Activated CD4-positive, alpha-beta T cell treated with anti-CD3 and anti-CD28 coated beads, Interleukin-2, amount 10 ng/mL, durations not matched to agents 24 days and 14 days (primary cell): ENCODE measurements at places on chromosomes 11 and 22.

- peak overlapping the region; percentile 86 for H3K27ac ChIP-seq
- peaks cover 5% of the 10 kb centered on the region for H3K36me3 ChIP-seq
- H3K27me3 ChIP-seq = peaks cover 52% of the 10 kb centered on the region
- peak; percentile 83 for DNase-seq
- peaks cover 17% of the 10 kb centered on the region for H3K4me1 ChIP-seq
Measured at GRCh38 chr11:122656073-122656630, 630 bp downstream of the UBASH3B start.

DNA sequence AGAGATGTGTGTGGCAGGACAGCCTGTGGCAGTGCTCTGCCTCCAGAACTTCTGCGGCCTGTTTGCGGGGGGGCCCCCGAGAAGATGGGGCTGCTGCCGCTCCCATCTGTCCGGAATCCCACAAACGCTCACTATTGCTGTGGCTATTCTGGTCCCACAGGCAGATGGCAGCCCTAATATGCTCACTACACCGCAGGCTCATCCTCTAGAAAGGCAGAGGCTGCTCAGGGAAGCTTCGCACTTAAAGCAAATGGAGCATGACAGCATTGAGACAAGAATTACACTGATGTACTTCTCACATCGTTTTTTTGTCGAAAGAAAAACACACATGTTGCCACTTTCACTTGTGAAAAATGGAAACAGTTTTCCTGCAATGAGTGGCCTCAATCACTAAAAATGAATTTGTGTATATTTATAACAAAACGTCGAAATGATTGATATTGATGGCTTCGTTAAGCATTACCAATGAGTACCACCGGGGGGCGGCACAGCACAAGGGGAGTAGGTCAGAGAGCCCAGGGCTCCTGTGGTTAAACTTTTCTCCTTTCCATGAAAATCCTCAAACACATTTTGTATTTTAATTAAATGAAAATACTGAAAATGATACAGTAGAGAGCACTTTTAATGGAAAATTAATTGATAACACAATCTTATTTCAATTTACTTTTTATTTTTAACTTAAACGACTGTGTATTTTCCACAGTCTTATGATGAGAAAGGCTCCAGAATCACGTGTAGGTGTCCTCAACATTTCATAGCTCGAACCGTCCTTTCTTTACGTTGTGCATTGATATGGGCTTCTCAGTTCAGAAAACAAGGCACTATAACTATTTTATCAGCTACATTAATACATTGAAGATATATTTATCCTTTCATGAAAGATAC is 69.1 kb downstream of the CTTN start:
- peaks cover 7% of the 10 kb centered on the region for H3K27me3 ChIP-seq
- no peak overlapping the region for H3K27ac ChIP-seq

GRCh38 chr22:32216911-32217310 is 12.0 kb upstream of the RFPL2 start:
- no peak overlapping the region for H3K4me3 ChIP-seq
- no peaks in the 10 kb centered on the region for H3K4me1 ChIP-seq
- DNase-seq = no peak
- H3K27me3 ChIP-seq = peaks cover 28% of the 10 kb centered on the region

DNA sequence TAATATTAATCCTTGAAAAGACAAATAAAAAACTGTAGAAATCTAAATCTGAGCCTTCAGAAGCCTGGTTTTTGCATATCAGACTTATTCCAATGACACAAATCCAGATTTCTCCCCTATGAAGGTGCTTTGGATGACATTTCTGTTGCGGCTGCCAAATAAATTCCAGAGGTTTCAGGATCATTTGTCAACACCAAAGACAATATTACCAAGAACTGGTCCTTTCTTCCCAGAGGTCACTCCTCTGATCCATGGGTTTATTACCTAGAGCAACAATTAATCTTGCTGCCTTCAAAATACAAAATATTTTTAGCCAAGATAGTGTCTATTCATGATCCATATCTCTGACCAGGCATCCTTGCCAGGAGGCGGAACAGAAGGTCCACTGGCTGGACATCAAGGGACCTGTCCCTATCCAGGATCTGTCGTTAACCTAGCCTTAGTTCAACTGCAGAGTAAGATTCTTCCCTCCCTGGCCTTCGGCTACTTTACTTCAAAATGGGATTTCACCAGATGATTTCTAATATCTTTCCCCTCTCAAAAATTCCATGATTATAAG is 4.9 kb downstream of the CADM1 start:
- H3K27ac ChIP-seq = no peak overlapping the region
- H3K27me3 ChIP-seq = peaks cover 23% of the 10 kb centered on the region
- DNase-seq = no peak
- no peaks in the 10 kb centered on the region for H3K36me3 ChIP-seq
- H3K4me3 ChIP-seq = no peak overlapping the region
- H3K4me1 ChIP-seq = no peaks in the 10 kb centered on the region

DNA sequence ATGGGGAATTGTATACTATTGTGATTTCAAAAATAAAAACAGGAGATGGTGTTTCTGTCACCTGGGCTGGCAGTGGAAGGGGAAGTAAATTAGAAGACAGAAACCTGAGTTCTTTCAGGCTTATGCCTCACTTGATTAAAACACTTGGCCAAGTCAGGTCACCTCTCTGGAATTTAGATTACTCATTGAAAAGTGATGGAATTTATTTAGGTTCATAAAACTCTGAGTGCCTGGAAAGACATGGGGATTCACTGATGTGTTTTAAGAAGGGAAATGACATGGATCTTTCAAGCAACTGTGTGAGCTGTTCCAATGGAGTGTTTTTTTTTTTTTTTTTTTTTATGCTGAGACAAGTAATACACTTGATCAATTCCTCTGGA is 400.1 kb downstream of the TMEM135 start:
- no peak overlapping the region for H3K27ac ChIP-seq
- DNase-seq = no peak
- no peaks in the 10 kb centered on the region for H3K36me3 ChIP-seq
- H3K4me3 ChIP-seq = no peak overlapping the region

GRCh38 chr22:50622723-50623327 is 5.1 kb downstream of the ARSA start:
- H3K27ac ChIP-seq = peak overlapping the region; percentile 99

DNA sequence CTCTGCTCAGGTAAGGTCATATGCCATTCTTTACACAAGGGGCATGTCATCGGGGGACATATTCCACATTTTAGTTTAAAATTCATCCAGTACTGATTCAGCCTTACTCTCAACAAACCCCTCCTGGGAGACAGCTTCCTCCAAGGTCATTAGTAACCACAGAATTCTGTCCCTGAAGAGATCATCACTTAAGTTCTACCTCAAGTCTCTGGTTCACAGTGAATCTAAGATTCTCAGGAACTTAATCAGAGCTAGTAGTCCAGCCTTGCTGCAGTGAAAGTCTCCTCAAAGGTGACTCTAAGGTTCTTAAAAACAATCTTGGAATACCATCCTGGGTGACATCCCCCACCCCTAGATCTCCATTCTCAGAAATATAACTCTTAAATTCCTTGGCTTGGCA is 18.9 kb upstream of the GDPD4 start:
- peaks cover 2% of the 10 kb centered on the region for H3K4me1 ChIP-seq
- DNase-seq = no peak
- no peak overlapping the region for H3K27ac ChIP-seq
- H3K27me3 ChIP-seq = peaks cover 5% of the 10 kb centered on the region

GRCh38 chr11:6413791-6414201 is 5.1 kb downstream of the APBB1 start:
- H3K27ac ChIP-seq = no peak overlapping the region
- H3K4me3 ChIP-seq = no peak overlapping the region
- peaks cover 11% of the 10 kb centered on the region for H3K4me1 ChIP-seq
- no peaks in the 10 kb centered on the region for H3K27me3 ChIP-seq
- H3K36me3 ChIP-seq = peaks cover 13% of the 10 kb centered on the region
- peak; percentile 82 for DNase-seq

DNA sequence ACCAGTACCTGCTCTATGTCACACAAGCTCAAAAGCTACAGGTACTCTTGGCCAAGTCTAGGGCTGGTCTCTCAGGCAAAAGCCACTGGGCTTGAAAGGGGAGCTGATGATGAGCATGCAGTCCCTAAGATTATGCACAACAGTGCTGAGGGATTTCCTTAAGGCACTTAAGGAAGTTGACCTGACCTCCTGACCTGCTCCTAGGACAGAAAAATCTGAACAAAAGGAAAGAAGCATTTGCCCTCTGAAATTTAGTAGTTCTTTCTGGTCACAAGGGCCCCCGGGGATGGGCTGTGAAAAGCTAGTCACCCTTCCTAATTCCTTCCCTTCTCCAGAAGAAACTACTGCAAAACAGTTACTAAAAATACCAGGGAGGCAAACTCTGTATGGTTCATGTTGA is 83.6 kb upstream of the PHOX2A start:
- peaks cover 38% of the 10 kb centered on the region for H3K4me1 ChIP-seq
- peaks cover 10% of the 10 kb centered on the region for H3K36me3 ChIP-seq
- H3K27me3 ChIP-seq = no peaks in the 10 kb centered on the region
- H3K4me3 ChIP-seq = no peak overlapping the region
- no peak for DNase-seq

GRCh38 chr11:57480409-57481137 is 20.2 kb downstream of the RTN4RL2 start:
- H3K4me1 ChIP-seq = peaks cover 8% of the 10 kb centered on the region
- H3K27me3 ChIP-seq = peaks cover 52% of the 10 kb centered on the region
- H3K36me3 ChIP-seq = peaks cover 9% of the 10 kb centered on the region
- no peak overlapping the region for H3K4me3 ChIP-seq
- peak; percentile 92 for DNase-seq

- H3K4me3 ChIP-seq = no peak overlapping the region
- no peaks in the 10 kb centered on the region for H3K27me3 ChIP-seq
- no peak for DNase-seq
- no peak overlapping the region for H3K27ac ChIP-seq
- peaks cover 45% of the 10 kb centered on the region for H3K4me1 ChIP-seq
- H3K36me3 ChIP-seq = peaks cover 3% of the 10 kb centered on the region
Measured at GRCh38 chr22:40198733-40199132, 21.0 kb downstream of the TNRC6B start.

GRCh38 chr22:41367680-41368542 is 13.8 kb upstream of the TEF start:
- DNase-seq = no peak
- no peaks in the 10 kb centered on the region for H3K4me1 ChIP-seq
- no peak overlapping the region for H3K4me3 ChIP-seq
- no peaks in the 10 kb centered on the region for H3K36me3 ChIP-seq

GRCh38 chr22:47277531-47277930 is 515.1 kb downstream of the TBC1D22A start:
- H3K36me3 ChIP-seq = no peaks in the 10 kb centered on the region
- no peak for DNase-seq
- no peaks in the 10 kb centered on the region for H3K4me1 ChIP-seq
- no peak overlapping the region for H3K4me3 ChIP-seq
- no peaks in the 10 kb centered on the region for H3K27me3 ChIP-seq
- H3K27ac ChIP-seq = no peak overlapping the region

GRCh38 chr11:108278546-108278945 is 55.7 kb downstream of the ATM start:
- H3K4me3 ChIP-seq = no peak overlapping the region
- peaks cover 19% of the 10 kb centered on the region for H3K4me1 ChIP-seq
- H3K27ac ChIP-seq = peak overlapping the region; percentile 43
- H3K27me3 ChIP-seq = no peaks in the 10 kb centered on the region

DNA sequence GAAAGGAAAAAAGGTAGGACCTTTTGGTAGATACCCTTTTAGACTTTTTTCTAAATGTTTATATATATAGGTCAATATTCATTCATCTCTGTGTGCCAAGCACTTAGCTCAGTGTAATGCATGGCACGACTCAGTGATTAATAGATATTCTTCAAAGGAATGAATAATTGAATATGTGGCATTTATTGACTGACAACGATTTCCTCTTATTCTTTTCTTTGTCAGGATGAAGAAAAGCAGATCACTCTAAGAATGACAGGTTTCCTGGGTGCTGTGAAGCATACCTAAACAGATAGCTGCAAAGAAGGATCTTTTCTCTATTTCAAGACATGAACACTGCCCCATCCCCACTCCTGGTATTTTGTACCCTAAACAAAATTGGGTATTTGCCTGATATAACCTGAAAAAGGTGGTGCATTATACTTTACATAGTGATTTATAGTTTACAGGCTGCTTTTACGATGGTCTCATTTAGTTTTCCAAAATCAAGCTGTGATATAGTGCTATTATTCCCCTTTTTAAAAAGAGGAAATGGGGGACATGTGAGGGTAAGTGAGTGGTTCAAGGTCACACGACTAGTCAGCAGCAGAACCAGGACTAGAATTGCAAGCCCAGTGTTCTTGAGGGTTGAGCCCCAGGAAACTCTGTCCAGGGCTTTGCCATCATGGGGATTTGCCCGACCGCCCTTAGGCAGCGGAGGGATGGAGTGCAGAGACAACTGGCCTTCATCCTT is 32.9 kb upstream of the CLMP start:
- no peak overlapping the region for H3K27ac ChIP-seq
- peaks cover 9% of the 10 kb centered on the region for H3K4me1 ChIP-seq
- peaks cover 4% of the 10 kb centered on the region for H3K36me3 ChIP-seq
- no peak overlapping the region for H3K4me3 ChIP-seq

DNA sequence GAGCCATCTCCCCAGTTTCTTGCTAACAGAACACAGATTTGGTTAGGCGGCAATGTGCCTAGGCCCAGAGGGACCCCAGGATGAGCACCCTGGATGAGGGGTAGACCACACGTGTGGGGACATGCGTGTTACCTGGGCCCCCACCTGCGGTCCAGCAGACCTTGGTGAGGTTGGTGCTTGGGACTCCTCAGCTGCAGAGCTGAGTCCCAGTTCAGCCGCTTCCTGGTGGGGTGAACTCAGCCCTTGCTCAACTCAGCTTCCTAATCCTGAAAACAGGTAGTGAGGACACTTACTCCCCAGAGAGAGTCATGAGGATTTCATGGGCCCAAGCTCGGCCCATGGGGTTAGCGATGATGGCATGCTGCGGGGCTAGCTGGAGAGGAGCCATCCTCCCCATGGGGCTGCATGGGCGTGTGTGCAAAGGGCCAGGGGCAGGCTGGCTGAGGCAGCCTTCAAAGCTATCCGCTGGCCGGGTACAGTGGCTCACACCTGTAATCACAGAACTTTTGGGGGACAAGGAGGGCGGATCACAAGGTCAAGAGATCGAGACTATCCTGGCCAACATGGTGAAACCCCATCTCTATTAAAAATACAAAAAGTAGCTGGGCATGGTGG is 46.9 kb upstream of the SHISAL1 start:
- no peak overlapping the region for H3K4me3 ChIP-seq
- H3K27me3 ChIP-seq = peaks cover 4% of the 10 kb centered on the region

DNA sequence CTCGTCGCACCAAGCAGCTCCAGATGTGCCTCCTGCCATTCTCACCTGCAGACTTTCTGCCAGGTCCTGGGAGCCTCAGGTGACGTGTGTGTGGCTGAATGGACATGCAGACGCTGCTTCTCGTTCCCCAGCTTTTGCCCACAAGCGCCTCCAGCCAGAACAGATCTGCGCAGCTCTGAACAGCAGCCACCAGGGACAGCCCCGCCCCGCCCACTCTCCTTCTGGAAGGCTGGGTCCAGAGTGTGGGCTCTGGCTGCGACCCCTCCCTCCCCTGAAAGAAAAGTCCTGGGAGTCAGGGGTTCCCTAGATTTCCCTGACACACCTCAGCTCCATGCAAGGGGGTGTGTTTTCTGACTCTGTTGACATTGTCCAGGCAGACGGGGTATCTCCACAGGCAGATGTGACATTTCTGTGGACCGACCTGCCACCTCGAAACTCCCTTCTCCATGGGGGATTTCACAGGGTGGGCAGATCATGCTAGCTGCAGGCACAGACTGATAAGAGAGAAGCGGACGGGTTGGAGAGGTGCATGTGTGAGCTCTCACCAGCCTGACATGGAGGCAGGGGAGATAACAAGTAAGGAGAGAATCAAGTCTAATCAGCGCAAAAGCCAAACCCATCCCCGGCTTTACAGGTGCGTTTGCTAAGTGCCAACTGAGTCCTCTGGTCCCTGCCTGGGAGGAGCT is 19.8 kb downstream of the SLCO2B1 start:
- no peaks in the 10 kb centered on the region for H3K36me3 ChIP-seq
- DNase-seq = no peak
- H3K4me1 ChIP-seq = peaks cover 16% of the 10 kb centered on the region
- H3K4me3 ChIP-seq = no peak overlapping the region
- peaks cover 5% of the 10 kb centered on the region for H3K27me3 ChIP-seq
- H3K27ac ChIP-seq = no peak overlapping the region
